Heart left ventricle (tissue), 16 donors: ENCODE measurements at places on chromosomes 2 and 18.

- no peak for DNase-seq
Measured at GRCh38 chr2:55707751-55708150, 14.1 kb upstream of the PNPT1 start.

- no peak for DNase-seq
Measured at GRCh38 chr2:37454851-37455762, 110.7 kb downstream of the QPCT start.

- no peak for DNase-seq
Measured at GRCh38 chr2:212903413-212903812, 248.0 kb downstream of the IKZF2 start.

DNA sequence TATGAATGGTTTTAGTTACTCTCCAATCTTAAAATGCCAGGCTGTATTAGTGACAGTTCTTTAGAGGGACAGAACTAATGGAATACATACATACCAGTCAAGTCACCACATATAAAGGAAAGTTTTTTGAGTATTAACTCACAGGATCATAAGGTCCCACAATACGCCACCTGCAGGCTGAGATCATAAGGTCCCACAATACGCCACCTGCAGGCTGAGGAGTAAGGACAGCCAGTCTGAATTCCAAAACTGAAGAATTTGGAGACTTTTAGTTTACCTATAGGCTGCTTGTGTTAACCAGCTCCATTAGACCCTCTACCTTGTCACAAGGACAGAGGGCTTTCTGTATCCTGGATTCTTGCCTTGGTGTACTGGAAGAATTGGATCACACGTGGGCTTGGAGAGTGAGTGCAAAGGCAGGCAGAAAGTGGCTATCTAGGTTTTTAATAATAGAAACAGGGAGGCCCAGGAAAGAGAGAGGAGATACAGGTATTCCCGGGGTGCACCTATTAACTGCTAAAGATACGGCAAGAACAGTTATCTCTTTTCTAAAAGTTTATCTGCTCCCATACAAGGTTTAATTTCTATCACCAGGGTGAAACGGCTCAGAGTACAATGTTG lies 234.9 kb upstream of the CYRIA start:
- DNase-seq, result no peak

DNA sequence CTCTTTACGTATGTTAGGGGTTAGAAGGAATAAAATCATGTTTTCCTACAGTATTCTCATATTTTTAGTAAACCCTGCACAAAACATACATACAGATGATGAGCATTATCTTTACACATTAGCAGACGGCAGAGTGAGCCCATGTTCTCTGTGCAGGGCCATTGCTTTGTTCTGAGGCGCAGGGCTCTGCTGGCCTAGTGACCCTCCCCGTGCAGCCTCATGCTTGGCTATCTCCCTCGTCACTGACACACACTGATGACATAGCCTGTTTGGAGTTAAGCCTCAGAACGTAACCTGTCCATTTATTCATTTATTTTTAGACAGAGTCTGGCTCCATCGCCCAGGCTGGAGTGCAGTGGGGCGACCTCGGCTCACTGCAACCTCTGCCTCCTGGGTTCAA lies 115.9 kb upstream of the FOSL2 start:
- DNase-seq, result no peak

GRCh38 chr2:231932985-231933915 lies 7.1 kb upstream of the NPPC start:
- DNase-seq, result no peak

- no peak for DNase-seq
Measured at GRCh38 chr2:110645616-110646015, 32.2 kb downstream of the BUB1 start.

- DNase-seq, result no peak
Measured at GRCh38 chr2:174439950-174440349, 44.4 kb downstream of the SCRN3 start.

GRCh38 chr18:46705521-46705920 lies 48.5 kb upstream of the LOXHD1 start:
- DNase-seq, result no peak

DNA sequence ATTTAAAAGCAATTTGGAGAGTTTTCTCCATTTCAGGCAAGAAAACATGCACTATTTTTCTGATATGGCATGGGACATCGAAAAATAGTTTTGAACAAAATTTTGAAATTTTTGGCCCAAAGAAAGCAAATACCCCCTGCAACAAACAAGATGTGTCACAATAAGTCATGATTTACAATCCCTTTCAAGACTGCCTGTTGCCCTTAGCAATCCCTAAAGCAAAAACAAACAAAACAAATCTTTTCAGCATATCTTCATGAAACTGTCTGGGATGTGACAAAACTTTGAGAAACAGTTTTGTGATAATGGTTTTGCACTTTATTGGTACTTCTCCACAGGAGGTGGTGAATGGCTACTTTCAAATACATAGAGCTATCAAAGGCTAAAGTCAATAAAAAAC lies 1888.7 kb upstream of the PIK3C3 start:
- no peak for DNase-seq

DNA sequence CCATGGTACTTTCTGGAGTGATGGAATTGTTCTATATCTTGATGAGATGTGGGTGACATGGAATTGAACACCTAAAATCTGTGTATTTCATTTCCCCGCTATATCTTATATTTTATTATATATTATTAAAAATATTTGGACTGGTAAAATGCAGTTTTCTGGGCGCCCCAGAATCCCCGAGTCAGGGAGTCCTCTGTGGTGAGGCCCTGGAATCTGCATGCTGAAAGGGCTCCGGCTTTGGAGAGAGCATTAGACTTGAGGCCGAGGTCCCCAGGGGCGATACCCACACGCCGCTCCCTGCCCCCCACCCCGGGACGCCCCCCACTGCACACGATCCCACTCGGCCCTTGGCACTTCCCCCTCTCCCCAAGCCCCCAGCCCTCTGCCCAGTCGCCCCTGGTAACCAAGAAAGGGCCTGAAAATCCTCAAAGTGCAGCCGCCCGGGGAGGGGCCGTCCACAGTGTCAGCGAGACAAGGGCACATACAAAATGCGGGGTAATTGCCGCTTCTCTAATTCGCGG lies 126.0 kb downstream of the ZFP36L2 start:
- no peak for DNase-seq

- DNase-seq, result no peak
Measured at GRCh38 chr2:178328037-178328436, 122.9 kb downstream of the PRKRA start.
